Body of pancreas (tissue), 4 donors: ENCODE measurements at places on chromosomes 13 and 19. TPM values are rescaled to one million over a fixed set of nuclear protein-coding genes. Genes with fewer than 3 reads are reported as not detected.

Gene PIK3R2
- total RNA-seq = 18.9 TPM

GRCh38 chr13:111304041-111304544 lies 16.3 kb upstream of the TEX29 start:
- no peaks in the 10 kb centered on the region for H3K4me1 ChIP-seq
- no peak overlapping the region for H3K27ac ChIP-seq
- H3K36me3 ChIP-seq = peaks cover 30% of the 10 kb centered on the region
- no peak for DNase-seq
- H3K27me3 ChIP-seq = no peaks in the 10 kb centered on the region

DNA sequence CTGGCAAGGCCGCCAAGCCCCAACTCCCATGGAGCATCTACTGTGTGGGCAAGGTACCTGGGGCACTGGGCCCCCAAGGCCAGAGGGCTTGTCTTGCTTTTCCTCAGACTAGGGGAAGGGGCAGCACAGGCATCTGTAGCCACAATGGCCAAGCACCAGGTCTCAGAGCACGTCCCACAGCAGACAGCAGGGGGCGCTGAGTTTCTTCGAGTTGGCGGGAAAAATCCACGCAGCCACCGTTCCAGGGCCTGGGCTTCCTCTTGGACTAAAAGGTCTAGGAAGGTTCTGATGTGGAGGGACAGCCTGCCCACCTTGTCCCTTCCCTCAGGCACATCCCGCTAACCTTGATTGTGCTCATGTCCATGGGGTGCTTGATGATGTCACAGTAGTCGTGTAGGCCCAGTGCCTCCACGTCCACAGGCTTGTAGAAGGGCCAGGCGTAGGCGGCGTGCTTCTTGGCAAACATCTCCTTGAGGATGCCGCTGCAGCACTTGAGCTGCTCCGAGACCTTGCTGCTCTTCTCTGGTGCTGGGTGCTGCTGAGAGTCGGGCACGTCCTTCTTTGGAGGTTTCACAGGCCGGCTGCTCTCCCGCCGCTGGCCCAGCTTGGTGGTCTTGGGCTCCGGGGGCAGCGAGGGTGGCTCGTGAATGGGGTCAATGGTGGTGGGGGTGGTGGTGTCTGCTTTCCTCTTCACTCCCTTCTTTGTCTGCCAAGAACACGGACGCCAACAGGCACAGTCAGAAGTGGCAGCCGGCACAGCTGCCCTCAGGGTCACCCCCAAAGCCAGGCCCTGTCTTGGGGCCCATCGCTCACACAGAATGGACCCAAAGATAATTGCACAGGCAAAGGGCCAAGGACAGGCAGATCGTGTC lies 32.0 kb upstream of the EPHX3 start:
- peaks cover 17% of the 10 kb centered on the region for H3K36me3 ChIP-seq
- no peak overlapping the region for H3K4me3 ChIP-seq
- H3K27ac ChIP-seq = peak overlapping the region; percentile 89
- DNase-seq = peak; percentile 85
- no peaks in the 10 kb centered on the region for H3K27me3 ChIP-seq

Gene KLHL1
- 0.26 TPM for total RNA-seq

Gene IL12RB1
- total RNA-seq = not detected

DNA sequence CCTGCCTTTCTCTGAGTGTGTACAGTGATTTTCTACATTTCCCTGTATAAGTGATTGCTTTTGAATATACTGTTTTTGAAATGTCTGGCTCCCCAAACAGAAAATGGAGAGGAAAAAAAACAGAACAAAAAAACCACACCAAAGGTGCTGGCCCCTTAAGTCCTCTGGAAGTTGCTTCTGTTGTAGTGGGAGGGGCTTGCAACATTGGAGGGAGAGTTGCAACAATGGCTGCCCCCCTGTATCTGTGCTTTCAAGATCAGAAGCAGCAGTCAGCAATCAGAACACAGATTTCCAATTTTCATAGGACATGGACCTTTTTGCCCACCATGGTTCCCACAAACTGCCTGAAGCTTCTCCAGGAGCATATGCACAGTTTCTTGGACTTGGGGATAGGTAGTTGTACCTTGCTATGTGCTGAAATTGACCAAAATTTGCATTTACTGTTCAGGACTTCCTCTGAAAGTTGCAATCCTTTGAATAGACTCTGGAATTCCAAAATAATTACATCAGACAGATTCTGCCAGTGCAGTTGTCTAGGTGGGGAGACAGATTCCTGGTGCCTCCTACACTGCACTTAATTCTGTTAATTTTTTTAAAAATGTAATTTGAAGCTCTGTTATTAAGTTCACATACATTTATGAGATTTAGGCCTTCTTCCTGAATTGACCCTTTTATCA lies 13.8 kb downstream of the BIVM start:
- DNase-seq = no peak
- H3K27ac ChIP-seq = no peak overlapping the region
- peaks cover 9% of the 10 kb centered on the region for H3K4me1 ChIP-seq
- no peak overlapping the region for H3K4me3 ChIP-seq
- H3K36me3 ChIP-seq = peaks cover 2% of the 10 kb centered on the region
- no peaks in the 10 kb centered on the region for H3K27me3 ChIP-seq

GRCh38 chr13:73722120-73722519 lies 412.1 kb downstream of the KLF12 start:
- no peaks in the 10 kb centered on the region for H3K27me3 ChIP-seq
- DNase-seq = no peak
- peaks cover 13% of the 10 kb centered on the region for H3K4me1 ChIP-seq
- H3K36me3 ChIP-seq = no peaks in the 10 kb centered on the region
- H3K27ac ChIP-seq = no peak overlapping the region
- no peak overlapping the region for H3K4me3 ChIP-seq

Gene IFNL1
- total RNA-seq = not detected

Gene IL11
- not detected for total RNA-seq

GRCh38 chr19:7494416-7495098 lies 5.7 kb upstream of the PEX11G start:
- peak overlapping the region; percentile 52 for H3K27ac ChIP-seq
- no peaks in the 10 kb centered on the region for H3K27me3 ChIP-seq
- DNase-seq = peak; percentile 73
- no peak overlapping the region for H3K4me3 ChIP-seq
- H3K4me1 ChIP-seq = peaks cover 16% of the 10 kb centered on the region

Gene CCDC70
- not detected for total RNA-seq

- H3K36me3 ChIP-seq = no peaks in the 10 kb centered on the region
- no peaks in the 10 kb centered on the region for H3K27me3 ChIP-seq
- H3K4me3 ChIP-seq = no peak overlapping the region
- H3K4me1 ChIP-seq = peaks cover 7% of the 10 kb centered on the region
These were observed 156.6 kb downstream of the TM9SF2 start for GRCh38 chr13:99657848-99658260.

GRCh38 chr19:55247621-55248099 lies 11.2 kb downstream of the PPP6R1 start:
- peaks cover 8% of the 10 kb centered on the region for H3K36me3 ChIP-seq
- H3K27me3 ChIP-seq = no peaks in the 10 kb centered on the region
- DNase-seq = peak; percentile 33
- H3K4me1 ChIP-seq = no peaks in the 10 kb centered on the region
- H3K27ac ChIP-seq = no peak overlapping the region

DNA sequence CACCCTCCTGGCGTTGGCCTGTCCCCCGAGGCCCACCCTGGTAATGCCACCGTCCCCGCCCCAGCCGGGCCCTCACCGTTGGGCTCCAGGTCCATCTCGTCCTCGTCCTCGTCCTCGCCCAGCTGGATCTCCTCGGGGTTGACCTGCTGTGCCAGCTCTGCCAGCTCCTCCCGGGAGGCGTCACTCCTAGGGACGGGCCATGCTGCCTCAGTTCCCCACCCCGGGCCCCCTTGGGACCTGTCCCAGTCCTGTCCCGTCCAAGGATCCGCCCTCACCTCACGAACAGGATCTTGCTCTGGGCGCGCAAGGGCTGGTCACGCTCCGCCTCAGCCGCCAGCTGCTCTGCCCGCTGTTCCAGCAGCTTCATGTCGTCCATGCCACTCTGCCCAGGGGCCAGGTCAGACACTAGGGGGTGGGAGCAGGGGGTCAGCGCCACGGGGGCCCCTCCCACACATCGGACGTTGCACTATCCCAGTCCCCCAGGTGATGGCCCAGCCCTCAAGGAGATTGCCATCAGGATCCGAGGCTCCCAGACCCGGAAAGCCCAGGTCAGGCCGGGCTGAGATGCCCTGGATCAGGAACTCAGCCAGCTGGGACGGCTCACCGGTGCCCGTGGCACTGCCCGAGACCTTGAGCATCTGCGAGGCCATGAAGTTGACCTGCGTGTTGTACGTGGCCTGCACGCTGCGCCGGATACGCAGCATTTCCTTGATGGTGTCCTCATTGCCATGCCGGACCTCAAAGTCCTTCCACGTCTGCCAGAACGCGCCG lies 9.5 kb downstream of the XAB2 start:
- H3K27ac ChIP-seq = peak overlapping the region; percentile 100
- H3K4me3 ChIP-seq = no peak overlapping the region
- peaks cover 36% of the 10 kb centered on the region for H3K4me1 ChIP-seq
- H3K27me3 ChIP-seq = no peaks in the 10 kb centered on the region
- DNase-seq = peak; percentile 71
- H3K36me3 ChIP-seq = peaks cover 30% of the 10 kb centered on the region

GRCh38 chr13:99215184-99215830 lies 14.7 kb downstream of the UBAC2 start:
- DNase-seq = no peak
- H3K27me3 ChIP-seq = no peaks in the 10 kb centered on the region
- peaks cover 31% of the 10 kb centered on the region for H3K4me1 ChIP-seq
- no peak overlapping the region for H3K27ac ChIP-seq
- no peaks in the 10 kb centered on the region for H3K36me3 ChIP-seq
- H3K4me3 ChIP-seq = no peak overlapping the region

GRCh38 chr19:14370940-14371280 lies 10.3 kb upstream of the ADGRE5 start:
- DNase-seq = no peak
- no peak overlapping the region for H3K4me3 ChIP-seq
- H3K4me1 ChIP-seq = no peaks in the 10 kb centered on the region
- H3K27ac ChIP-seq = no peak overlapping the region
- H3K36me3 ChIP-seq = no peaks in the 10 kb centered on the region
- H3K27me3 ChIP-seq = no peaks in the 10 kb centered on the region

GRCh38 chr19:15109768-15110417 lies 2.7 kb downstream of the SYDE1 start:
- DNase-seq = no peak
- H3K27ac ChIP-seq = no peak overlapping the region
- no peaks in the 10 kb centered on the region for H3K27me3 ChIP-seq
- H3K4me3 ChIP-seq = no peak overlapping the region

DNA sequence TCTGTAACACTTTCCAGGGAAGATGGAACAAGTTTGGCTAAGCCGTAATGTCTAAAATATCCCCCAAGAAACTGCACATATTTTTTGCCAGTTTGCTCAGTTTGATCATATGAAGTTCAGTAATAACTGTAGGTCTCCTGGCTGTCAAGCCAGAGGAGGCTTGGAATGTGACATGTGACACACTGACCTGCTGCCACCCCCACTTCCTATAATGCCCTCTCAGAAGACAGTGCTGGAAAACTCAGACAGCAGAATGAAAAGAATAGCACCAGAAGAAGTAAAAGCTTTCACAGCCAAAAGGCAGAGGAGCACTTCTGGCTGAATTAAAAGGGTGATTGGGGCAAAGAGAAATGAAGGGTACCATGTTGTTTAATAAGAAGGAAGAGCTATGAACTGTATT lies 67.4 kb upstream of the UBAC2 start:
- H3K27ac ChIP-seq = no peak overlapping the region
- no peaks in the 10 kb centered on the region for H3K36me3 ChIP-seq
- no peaks in the 10 kb centered on the region for H3K4me1 ChIP-seq
- H3K4me3 ChIP-seq = no peak overlapping the region
- DNase-seq = no peak

DNA sequence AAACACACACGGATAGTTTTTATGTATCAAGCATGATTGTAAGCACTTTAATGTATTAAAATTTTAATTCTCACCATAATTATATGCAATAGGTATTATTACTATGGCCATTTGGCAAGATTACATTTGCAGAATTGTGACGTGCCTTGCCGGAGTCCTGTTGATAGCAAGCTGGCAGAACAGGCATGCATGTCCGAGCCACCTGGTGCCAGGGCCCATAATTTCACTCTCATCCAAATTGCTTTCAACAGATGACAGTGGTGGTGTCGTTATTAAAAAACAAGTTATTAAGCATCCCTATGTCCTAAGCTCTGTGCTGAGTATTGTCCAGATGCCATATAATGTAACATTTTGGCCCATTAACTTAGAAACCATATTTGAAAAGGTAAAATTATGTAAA lies 374.3 kb downstream of the FOXO1 start:
- H3K27ac ChIP-seq = no peak overlapping the region
- DNase-seq = no peak
- no peaks in the 10 kb centered on the region for H3K36me3 ChIP-seq
- no peaks in the 10 kb centered on the region for H3K4me1 ChIP-seq
- H3K4me3 ChIP-seq = no peak overlapping the region

- no peak overlapping the region for H3K4me3 ChIP-seq
- H3K27ac ChIP-seq = no peak overlapping the region
- H3K36me3 ChIP-seq = no peaks in the 10 kb centered on the region
- H3K4me1 ChIP-seq = no peaks in the 10 kb centered on the region
These were observed 11.7 kb downstream of the KCNRG start for GRCh38 chr13:50026788-50027473.
